RWPE1 (cell line): ENCODE measurements at places on chromosomes 4 and X.

DNA sequence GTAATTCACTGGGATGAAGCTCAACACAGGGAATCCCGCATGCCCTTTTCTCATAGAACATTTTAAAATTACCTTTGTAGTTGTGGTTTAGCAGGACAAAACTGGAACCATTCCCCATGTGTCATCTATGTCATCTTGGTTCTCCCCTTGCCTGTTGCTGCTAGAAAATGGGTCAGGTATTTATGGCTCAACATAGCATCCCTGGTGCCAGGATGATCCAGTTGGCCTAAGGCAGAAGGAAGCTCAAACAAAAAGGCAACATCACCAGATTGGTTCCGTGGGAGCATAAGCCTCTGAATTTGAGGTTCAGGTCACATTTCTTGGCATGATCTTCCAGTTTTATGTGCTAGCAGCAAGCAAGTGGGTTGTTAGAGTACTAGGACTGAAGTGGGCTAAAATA lies 552.6 kb upstream of the BOD1L1 start:
- DNase-seq, result no peak

GRCh38 chr4:19999775-20000414 lies 251.8 kb upstream of the SLIT2 start:
- DNase-seq, result no peak

DNA sequence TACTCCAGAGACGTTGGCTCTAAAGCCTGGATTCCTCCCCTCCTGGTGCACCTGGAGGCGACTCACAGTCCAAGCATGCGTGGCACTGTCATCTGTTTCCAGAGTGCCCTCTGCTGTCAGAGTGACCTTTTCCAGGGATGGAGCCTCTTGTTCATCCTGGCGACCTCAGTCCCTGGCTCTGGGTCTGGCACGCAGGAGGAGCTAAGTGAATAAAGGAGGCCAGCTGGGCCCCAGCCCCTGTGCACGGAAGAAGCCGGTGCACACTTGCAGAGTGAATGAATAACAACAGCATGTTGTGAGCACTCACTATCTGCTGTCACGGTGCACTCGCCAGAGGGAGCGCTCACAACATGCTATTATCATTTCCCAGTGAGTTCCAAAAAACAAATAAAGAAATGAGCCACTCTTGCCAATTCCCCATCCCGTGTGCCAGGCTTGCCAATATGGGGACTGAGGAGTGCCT lies 27.8 kb upstream of the PSAPL1 start:
- DNase-seq, result peak; percentile 60

DNA sequence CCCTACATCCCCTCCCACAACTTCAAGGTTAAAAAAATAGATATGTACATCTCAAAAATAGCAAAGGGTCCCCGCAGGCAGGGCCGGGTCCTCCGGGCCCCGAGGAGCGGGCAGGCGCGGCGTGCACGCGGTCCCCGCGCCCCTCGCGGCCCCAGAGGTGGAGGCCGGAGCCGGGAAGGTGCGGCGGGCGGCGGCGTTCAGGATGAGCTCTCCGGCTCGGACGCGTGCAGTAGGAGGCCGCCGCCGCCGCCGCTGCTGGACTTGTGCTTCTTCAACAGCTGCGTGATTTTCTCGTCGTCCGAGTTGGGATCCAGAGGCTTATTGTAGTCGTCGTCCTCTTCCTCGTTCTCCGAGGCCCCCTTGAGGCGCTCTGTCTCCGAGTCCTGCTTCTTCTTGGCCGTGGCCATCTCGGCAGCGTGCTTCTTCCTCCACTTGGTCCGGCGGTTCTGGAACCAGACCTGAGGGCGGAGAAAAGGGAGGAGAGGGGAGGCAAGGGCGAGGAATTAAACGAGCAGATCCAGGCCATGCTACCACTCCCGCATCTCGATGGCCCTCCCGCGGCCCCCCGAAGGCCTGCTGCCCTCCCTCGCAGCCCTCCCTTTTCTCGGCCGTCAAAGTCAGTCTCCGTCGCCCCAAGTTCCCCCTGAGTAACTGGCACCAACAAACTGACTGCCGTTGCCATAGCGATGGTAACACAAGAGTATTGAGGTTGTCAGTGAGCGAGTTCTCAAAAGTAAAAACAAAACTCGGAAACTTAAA lies 5.8 kb downstream of the NKX6-1 start:
- DNase-seq, result no peak

GRCh38 chrX:55908661-55909212 lies 191.2 kb downstream of the RRAGB start:
- peak; percentile 7 for DNase-seq

GRCh38 chr4:152971053-152971452 lies 34.9 kb downstream of the FHDC1 start:
- DNase-seq, result no peak

- no peak for DNase-seq
These were observed 1497.3 kb downstream of the STIM2 start for GRCh38 chr4:28357990-28358389.

DNA sequence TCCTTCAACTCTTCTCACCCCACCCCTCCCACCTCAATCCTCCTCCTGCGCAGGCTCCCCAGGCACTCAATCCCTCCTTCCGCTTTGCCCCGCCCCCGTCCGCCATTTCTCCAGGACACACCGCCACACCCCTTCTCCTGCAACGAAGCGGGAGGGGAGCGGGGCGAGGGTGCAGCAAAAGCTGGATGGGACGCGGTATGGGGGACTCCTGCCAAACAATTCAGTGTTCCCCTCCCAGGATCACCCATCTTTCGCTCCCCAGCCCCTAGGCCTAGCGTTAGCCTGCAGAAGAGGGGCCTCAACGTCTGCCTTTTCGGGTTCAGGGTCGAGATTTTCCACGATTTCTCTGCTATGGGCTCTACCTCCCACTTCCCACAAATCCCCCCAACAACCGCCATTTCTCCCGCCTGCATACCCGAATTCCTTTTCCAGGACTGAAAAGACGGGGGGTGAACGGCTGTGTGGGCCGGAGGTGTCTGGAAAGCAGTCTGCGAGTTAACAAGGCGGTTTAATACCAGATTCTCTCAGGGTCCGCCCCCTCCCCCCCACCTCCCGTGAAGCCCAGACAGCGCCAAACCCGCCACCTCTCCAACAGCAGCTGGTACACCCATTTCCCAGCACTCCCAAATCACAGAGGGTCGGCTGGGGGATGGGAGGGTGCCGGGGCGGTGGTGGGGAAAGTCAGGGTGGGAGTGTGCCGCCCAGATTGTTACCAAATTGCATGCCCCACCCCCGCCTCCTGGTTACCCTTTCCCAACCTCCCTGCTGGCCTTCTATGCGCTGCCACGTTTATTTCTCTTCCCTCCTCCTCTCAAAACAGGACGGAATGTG lies 774 bp downstream of the ARMCX2 start:
- peak; percentile 29 for DNase-seq

- DNase-seq, result peak; percentile 67
These were observed 41.1 kb upstream of the WDR1 start for GRCh38 chr4:10157478-10158332.
